ENCODE measurements at places on chromosomes 7 and 10.

DNA sequence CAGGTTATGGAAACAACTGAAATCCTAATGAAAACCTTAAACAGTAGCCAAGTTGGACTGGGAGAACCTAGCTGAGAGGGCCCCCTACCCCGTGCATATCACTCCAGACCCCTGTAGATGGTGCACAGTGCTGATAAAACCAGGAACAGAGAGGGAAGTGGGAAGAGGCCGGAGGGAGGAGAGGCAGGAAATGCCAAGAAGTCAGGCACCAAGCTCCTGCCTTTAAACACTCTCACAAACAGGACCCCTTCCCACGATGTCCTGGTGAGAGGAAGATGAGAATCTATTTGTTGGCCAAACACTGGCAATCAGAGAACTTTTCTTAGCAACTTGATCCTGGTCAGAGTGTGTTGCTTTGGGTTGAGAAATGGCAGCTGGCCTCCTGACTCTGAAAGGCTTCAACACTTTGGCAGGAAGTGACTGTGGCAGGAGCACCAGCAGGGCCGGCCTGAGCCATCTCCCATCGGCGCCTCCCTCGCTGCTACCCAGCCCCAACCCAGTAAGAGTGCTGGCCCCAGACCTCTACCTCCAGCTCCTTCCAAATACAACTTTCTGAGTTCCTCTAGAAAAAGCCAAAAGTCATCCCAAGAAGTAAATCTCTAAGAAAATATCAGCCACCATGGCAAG lies 39.5 kb downstream of the GSDME start:
- DNase-seq: no peak

GRCh38 chr10:63164166-63164623 lies 31.1 kb downstream of the NRBF2 start:
- DNase-seq: no peak

- no peak for DNase-seq
Observed at GRCh38 chr10:17708821-17709220, 43.2 kb upstream of the TMEM236 start.

DNA sequence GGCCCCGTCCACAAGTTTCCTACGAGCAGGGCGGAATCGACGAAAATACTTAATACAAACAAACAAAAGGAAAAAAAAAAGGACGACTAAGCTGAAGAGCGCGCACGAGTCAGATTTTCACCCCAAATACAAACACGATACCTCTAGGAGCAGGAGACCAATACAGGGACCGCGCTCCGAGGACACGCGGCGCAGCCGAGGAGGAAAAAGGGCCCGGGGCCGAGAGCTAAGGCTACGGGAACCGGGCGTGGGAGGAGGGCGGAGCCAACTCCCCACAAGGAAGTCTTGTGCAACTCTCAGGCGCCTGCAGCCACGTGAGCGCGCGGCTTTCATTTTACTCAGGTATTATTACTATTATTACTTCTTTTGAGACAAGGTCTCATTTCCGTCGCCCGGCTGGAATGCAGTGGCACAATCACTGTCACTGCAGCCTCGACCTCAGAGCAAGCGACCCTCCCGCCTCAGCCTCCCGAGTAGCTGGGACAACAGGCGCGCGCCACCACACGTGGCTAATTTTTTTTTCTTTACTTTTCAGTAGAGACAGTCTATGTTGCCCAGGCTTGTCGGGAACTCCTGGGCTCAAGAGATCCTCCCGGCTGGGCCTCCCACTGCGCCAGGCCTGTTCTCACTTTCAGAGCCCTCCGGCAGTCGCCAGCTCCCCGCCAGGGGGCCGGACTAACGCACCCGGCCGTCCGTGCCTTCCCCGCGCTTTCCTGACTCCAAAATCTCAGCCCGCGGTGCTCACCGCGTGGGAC lies 1.2 kb downstream of the HNRNPF start:
- no peak for DNase-seq

- no peak for DNase-seq
Observed at GRCh38 chr7:95781961-95782586, 9.7 kb downstream of the DYNC1I1 start.

DNA sequence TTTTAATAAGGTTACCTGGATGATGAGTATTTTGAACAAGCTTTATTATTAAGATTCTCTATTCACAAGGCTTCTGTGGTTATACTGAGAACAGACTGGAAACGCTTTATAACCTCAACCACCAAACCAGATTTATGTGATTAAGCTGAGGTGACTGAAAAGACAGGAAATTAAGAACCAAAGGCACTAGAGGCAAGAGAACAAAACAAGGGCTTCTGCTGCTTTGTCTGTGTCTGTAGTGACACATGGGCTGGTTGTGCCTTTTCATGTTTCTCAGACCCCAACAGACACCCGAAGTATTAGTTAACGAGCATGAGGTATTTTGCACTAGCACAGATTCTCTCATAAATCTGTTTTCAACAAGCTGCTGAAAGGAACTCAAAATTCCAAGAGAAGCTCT lies 64.4 kb downstream of the RAPGEF5 start:
- no peak for DNase-seq

GRCh38 chr10:11886851-11887250 lies 63.7 kb downstream of the PROSER2 start:
- no peak for DNase-seq

DNA sequence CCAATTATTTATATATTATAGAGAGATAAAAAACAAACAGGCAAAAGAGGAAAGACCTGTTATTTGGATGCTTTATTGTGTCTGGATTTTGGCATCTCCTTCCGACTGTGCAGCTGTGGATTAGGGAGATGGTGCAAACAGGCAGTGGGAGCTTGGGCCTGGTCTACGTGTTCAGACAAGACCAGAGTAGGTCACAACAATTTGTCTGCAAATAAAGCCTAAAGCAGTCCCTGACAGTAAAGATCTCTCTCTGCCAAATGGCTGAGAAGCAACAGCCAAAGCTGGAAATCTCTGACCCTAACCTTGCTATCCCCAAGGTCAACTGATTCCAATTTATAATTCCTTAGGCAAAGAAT lies 82.0 kb downstream of the ABLIM1 start:
- DNase-seq: no peak

GRCh38 chr10:120793088-120793487 lies 58.1 kb upstream of the WDR11 start:
- DNase-seq: no peak

GRCh38 chr7:146206270-146206669 lies 89.7 kb downstream of the CNTNAP2 start:
- no peak for DNase-seq

DNA sequence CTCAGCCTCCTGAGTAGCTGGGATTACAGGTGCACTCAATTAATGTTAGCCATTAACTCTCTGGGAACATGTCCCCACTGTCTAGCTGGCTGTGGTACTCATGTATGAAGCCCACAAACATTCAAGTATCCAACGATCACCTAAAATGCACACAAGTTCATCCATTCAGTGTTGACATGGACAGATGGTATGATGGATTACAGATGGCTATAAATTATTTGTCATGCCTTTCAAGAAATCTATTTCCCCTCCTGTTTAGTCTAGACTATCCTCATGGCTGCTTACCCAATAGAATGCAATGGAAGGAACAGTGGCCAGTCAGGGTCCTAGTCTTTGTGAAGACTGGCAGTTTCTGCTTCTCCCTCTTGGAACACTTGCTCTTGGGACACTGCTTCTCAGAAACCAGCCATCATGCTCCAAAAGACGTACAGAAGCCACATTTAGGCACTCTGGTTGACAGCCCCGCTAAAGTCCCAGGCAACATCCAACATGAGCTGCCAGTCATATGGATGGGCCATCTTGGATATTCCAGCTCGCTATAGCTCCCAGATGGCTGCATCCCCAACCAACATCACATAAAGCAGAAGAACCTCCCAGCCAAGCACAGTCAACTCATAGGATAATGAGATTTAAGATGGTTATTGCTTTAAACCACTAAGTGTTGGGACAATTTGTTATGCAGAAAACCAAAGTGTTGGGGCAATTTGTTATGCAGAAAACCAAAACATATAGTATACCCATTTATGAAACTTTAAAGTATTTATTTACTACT lies 33.1 kb downstream of the MYL10 start:
- DNase-seq: no peak

DNA sequence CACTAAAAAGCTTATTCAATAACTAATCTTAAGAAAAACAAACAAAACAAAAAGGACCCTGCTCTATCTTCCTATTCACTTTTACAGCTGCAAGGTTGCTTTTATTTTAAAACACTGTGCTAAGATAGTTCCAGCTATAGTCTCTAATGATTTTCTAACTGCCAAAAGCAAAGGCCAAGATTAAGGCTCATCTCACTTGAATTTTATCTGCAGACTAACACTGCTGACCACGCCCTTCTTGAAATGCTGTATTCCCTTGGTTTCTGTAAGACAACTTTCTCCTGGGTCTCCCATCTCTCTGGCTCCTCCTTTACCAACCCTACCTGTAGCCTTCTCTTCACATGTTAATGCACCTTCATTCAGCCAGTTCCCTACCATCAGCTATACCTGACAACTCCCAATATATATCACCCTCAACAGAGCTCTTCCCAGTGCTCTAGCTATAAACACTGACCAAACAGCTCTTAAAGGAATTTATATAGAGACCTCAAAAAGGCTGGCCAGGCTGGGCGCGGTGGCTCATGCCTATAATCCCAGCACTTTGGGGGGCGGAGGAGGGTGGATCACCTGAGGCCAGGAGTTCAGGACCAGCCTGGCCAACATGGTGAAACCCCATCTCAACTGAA lies 11.7 kb downstream of the SRPK2 start:
- DNase-seq: no peak

GRCh38 chr10:132606536-132607316 lies 69.1 kb downstream of the INPP5A start:
- no peak for DNase-seq

DNA sequence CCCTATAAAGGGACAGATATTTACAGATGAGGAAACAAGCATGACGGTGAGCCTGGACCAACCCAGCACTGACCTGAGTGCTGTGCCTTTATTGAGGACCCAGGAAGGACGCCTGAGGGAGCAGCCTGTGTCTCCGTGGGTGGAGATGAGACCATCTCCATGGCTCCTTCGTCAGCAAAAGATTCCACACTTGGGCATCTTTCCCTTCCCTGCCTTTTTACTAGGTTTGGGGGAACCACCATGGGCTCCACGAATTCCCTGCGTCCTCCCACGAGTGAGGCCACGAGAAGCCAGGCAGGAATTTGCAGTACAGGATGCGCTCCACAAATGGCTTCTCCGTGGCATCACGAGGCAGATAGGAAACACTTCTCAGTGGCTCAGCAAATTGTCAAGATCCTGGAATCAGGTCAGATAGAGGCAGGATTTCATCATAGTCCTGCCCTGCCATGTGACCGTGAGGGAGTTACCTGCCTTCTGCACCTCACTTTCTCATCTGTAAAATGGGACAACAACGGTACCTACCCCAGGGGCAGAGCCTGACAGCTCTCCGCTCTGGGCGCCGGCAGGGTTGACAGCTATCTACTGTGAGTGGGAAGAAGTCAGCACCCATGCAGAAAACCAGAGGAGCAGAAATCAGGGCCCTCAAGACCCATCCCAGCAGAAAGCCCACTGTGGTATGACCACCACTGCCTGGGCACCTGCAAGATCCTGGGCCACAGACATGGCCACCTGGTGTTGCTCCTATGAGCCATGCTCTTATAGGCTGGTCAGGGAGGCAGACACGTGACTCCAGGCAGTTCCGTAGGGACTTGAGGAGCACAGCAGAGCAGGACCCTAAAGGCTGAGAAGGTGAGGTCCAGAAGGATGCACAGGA lies 80.1 kb downstream of the GRID1 start:
- DNase-seq: no peak

DNA sequence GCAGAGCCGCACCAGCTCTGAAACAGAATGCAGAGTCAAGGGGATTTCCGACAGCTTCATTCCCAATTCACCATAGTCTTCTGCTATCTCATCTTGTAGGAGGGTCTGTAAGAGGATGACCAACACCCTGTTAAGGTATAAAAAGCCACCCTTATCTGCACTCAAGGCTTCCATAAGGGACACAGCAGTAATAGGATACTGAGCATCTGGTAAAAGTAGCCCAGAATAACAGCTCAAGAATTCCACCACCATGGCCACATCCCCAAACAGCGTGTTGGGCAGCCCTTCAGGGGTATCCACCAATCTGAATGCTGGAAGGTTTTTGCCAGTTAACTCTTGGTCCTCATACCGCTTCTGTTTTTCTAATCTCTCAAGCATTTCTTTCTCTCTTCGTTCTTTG lies 43.8 kb downstream of the FZD9 start:
- DNase-seq: no peak

- DNase-seq: no peak
Observed at GRCh38 chr7:94432817-94433216, 38.1 kb downstream of the COL1A2 start.

GRCh38 chr10:103350517-103351260 lies at the start of gene PCGF6:
PCGF6 (minus strand) TSS chr10:103351140; CDS start chr10:103351066, 74 bp downstream.
- DNase-seq: peak; percentile 93

DNA sequence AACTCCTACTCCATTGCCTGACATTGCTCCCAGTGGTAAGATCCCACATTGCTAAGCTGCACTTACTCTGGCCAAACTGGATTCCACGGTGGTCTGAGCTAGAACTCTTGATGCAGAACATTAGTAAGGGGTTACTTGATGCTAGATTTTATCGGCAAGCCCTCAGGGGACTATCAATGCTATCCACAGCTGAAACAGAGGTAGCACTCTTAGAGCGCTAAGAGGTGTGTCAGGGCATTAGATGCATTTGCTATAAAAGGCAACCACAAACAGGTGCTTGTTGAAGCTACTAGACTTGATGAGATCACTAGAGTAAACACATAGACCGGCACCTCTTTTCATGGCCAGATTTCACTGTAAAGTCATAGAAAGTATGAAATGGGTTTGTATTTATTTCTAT lies 116.3 kb downstream of the MDFIC start:
- no peak for DNase-seq

DNA sequence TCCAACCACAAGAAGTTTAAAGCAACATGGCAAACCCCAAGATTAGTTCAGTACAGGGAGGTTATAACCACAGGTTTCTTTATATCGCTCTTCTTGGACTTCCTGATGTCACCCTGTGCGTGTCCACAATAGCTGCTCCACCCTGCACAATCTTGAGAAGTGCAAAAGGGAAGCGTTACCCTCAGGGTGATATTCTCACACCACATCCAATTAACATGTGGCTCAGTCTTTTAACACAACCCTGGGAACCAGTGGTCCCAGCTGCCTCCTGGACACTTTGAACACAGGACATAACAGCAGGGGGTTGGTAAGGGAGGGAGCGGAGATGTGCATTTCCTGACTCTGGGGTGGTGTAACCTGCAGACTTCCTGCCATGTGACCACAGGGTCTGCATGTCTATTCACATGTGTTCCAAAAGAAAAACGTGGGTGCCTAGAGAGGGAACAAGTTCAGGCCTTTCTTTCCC lies 64.6 kb downstream of the GSAP start:
- DNase-seq: no peak

GRCh38 chr7:117067340-117067739 lies 114.0 kb downstream of the ST7 start:
- DNase-seq: no peak

GRCh38 chr10:130986846-130987245 lies 324.7 kb downstream of the TCERG1L start:
- DNase-seq: no peak

GRCh38 chr10:133359972-133360610 lies 2.3 kb upstream of the FUOM start:
- no peak for DNase-seq

GRCh38 chr7:121876656-121877500 lies 3.9 kb downstream of the PTPRZ1 start:
- DNase-seq: no peak

- DNase-seq: no peak
Observed at GRCh38 chr7:85167636-85168035, 19.2 kb downstream of the SEMA3D start.
